ENCODE measurements at places on chromosomes 6 and 20.

DNA sequence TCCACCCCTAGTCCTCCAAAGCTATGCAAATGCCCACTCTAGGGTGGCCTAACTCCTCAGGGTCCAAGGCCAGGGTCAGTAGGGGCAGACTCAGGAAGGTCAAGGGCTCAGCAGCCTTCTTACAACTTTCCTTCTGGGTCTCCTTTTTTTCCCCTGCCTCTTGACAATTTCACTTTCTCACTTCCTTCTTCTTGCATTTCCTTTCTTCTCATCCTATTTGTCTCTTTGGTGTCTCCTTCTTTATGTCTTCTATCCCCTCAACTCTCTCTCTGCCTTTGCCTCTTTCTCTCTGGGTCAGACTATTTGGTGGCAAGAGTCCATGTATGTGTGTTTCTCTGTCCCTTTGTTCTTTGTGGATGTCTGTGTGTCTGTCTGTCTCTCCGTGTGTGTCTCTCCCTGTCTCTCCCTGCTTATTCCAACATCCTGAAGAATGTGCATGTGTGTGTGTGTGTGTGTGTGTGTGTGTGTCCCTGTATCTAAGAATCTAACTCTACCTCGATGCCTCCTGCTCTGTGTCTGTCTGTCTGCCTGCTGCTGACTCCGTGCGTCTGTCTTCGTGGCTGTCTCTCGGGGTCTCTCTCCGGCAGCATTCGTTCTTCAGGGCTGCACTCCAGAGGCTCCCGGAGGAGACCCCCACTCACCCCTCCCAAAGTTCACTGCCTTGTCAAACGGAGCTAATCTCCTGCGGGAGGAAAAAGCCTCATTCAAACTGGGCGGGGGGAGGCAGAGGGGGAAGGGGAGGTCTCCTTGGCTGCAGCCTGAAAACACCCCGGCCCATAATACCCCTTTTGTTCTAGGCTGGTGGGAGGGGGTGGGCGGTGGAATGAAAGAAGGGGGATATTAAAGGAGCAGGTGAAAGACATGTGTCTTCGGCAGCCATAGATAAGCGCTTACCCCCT, 51.7 kb upstream of the FOXP4 start:
- no peak for DNase-seq

DNA sequence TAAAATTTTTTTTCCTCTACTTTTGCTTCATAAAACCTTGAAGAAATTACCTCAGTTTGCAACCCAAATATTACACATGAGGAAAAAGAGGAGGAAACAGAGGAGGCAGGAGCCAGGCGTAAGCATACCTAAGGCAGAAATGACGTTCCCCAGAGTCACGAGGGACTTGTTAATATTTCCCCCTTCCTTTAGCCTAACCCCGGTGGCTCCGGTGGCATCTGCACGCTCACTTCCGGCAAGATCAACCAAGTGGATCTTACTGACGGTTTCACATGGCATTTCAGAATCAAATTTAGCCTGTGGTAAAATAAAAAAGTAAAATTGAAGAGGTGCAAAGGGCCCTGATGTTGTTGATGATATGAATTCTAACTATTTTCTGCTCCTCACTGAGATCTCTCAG, 67.4 kb downstream of the KIF16B start:
- DNase-seq, result no peak

DNA sequence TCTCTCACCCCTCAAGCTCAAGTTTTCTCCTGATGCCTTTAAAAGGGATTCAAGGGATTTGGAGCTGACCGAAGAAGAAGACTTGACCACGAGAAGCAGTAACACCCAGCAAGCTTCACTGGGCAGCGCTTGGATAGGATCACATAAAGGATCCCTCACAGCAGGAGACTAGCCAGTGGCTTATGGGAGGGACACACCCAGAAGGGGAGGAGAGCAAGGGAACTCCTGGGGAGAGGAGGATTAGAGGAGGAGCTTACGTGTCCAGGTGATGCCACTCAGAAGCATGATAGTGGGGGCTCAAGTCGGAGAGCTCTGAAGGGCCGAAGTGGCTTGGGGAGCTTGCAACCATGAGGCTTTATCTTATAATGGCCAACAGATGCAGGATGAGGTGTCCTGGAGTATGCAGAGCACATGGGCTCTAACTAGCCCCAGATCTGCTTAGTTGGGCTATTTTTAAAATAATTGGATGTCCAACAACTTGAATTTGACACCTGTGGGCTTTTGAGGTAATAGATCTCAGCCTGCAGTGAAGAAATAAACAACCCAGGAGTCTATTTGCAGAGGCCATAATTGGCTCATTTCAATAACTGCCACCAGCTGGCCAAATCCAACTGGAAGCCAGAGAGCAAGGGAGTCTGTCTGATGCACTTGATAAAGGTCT, 137.9 kb upstream of the EXOC2 start:
- no peak for DNase-seq

GRCh38 chr20:58702859-58703648, 10.5 kb downstream of the NPEPL1 start:
- no peak for DNase-seq

GRCh38 chr20:21501184-21501583, 12.7 kb downstream of the NKX2-2 start:
- DNase-seq, result no peak

All from IMR-90 (cell line).